ENCODE measurements at places on chromosomes 7 and 10.

DNA sequence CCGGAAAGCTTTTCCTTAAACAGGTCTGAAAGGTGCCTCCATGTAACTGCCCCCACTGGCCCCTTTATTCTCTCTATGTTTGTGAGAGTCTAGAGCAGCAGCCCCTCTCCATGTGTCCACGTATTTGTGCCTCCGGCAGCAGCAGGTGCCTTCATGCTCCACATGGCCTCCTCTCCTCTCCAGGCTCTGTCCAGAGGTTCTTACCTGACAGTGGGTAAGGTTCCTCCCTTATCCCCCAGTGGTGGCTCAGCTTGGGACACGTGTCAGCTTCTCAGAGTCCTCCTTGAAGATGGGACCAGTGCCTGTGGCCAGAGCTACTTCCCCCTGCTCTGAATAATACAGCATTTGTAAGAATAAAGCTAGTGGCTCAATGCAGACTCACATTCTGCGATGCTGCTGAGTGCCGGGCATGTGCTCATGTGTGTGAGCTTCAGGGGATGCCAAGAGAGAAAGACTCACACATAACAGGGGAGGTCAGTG is 7.9 kb downstream of the CALML3 start:
- DNase-seq = no peak

- DNase-seq = peak; percentile 5
Measured at GRCh38 chr7:142477079-142477651, 219.3 kb upstream of the PRSS58 start.

DNA sequence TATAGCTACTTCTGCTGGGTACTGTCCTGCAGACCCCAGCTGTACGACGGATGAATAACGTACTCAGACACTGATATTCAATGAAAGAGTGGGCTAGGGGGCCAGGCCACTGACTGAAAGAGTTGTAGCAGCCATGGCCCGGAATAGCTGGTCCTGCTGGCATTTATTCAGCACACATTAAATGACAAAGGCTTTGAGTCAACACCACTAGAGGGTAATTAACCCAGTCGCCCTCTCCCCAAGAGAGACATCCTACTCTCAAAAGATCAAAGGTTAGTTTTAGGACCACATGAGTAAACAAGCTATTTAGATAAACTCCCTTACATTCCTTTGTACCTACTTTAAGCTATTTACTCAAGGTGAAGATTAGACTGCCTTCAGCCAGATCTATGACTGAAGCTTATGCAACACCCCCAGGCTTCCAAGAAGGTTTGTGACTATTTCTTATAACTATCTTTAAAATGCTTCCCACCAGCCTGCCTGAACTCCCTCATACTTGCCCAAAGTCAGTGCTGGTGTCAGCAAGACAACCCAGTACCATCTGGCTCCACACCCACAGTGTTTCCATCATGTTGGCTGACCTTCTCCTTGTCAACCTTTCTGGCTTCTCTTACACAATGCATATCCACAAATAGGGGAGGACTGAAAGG is 629.1 kb downstream of the SORCS1 start:
- DNase-seq = no peak

DNA sequence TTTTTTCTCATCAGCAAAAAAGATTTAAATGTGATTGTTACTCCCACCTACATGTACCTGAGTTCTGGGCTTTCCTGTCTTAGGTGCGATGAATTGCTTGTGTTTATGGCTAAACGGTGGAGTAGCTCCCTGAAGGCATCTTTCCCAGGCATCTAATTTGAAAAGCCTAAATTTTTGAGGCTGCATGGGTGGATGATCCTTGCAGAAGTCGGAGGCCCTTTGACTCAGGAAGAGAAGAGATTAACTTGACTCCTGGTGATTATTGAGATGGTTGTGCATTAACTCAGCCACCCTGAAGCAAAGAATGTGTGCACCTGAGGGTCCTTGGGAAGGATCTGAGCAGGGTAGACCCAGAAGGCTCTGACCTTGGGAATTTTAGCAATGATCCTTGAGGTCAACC is 155.6 kb upstream of the SEMA3C start:
- no peak for DNase-seq

DNA sequence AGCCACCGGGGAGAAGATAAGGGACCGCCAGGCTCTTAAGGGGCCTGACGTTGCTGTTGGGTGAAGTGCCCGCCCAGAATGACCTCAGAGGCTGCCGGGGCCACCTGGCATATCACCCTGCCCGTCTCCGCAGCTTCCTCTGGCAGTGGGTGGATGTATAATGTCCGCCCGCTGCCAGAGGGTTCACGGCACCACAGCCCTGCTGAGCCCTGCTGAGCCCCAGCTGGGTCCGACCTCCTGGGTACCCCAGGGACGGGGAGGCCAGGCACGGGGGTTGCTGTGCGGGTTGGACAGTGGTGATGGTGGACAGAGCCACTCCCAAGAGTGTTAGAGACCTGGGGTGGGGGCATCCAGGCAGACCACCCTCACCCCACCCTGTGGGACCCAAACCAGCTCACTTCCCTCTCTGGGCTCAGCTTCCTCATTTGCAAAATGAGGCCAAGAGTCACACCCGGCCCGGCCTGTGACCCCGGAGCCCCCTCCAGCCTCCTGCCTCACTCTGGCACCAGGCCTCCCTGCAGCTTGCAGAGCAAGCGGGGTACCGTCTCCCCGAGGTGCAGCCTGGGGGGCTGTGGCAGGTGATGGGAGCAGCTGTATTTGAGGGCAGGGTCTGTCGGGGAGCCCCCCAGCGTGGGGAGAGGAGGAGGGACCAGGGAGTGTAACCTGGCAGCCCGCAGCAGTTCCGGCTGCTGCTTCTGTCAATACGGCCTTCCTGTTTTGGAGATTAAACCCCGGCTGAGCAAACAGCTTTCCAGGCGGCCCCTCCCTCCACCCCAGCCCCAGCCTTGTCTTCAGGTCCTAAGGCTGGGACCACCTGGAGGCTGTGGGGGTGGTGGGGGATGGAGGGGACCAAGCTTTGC is 8.4 kb upstream of the LFNG start:
- DNase-seq = no peak

- no peak for DNase-seq
Measured at GRCh38 chr7:47066976-47067614, 514.8 kb downstream of the TNS3 start.

GRCh38 chr7:48389977-48390376 is 218.7 kb downstream of the ABCA13 start:
- no peak for DNase-seq

GRCh38 chr7:144513334-144513733 is 109.8 kb upstream of the NOBOX start:
- no peak for DNase-seq

DNA sequence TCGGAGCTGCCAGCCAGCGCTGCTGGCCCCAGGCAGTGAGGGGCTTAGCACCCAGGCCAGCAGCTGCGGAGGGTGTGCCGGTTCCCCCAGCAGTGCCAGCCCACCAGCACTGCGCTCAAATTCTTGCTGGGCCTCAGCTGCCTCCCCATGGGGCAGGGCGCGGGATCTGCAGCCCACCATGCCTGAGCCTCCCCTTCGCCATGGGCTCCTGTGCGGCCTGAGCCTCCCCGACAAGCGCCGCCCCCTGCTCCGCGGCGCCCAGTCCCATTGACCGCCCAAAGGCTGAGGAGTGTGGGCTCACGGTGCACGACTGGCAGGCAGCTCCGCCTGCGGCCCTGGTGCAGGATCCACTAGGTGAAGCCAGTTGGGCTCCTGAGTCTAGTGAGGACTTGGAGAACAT is 525.0 kb downstream of the PTPRN2 start:
- no peak for DNase-seq

DNA sequence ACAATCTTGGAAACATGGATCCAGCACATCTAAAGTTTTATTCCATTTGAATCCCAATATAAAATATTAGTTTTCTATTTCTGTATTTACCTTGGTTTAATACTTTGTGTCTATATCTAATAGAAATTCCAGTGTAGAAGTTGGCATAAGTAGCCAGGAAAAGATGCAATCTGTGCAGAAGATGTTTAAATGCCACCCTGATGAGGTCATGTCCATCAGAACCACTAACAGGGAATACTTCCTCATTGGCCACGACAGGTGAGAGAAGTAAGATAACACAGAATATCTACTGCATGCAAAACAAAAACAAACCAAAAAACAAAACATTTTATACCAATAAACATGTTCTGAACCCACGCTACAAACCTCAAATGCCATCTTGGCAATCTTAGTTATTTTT is 15.7 kb downstream of the PLEKHS1 start:
- DNase-seq = no peak

GRCh38 chr7:32163896-32164295 is 93.7 kb upstream of the PDE1C start:
- DNase-seq = no peak

GRCh38 chr10:50629495-50630122 is 5.9 kb upstream of the SGMS1 start:
- no peak for DNase-seq

DNA sequence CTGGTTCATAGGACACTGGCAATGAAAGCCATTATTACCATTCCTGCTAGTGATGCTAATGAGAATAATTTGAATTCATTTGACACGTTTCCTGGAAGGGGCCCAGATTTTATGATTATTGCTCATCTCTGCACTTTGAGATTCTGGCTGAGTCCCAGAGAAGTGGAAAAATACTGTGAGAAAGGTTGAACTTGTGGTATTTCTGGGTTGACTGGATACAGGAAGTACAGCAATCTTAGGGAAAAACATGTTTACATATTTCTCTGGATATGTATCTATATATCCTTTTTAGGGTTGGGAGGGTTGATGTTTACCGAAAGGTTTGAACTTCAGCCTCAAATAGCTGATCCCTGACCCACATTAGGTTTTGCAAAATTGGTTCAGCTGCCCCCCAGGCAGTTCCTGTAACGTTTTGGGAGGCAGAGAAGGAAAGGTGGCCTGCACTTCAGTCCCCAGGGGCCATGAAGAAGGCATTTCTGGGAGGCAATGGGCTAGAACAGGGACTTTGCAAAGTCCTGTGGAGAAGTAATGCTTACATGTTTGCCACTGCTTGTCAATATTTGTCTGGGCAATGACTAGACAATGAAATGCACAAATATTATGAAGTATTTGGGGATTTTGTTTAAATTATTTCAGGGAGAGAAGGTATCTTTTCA is 253.7 kb upstream of the PITRM1 start:
- DNase-seq = no peak

DNA sequence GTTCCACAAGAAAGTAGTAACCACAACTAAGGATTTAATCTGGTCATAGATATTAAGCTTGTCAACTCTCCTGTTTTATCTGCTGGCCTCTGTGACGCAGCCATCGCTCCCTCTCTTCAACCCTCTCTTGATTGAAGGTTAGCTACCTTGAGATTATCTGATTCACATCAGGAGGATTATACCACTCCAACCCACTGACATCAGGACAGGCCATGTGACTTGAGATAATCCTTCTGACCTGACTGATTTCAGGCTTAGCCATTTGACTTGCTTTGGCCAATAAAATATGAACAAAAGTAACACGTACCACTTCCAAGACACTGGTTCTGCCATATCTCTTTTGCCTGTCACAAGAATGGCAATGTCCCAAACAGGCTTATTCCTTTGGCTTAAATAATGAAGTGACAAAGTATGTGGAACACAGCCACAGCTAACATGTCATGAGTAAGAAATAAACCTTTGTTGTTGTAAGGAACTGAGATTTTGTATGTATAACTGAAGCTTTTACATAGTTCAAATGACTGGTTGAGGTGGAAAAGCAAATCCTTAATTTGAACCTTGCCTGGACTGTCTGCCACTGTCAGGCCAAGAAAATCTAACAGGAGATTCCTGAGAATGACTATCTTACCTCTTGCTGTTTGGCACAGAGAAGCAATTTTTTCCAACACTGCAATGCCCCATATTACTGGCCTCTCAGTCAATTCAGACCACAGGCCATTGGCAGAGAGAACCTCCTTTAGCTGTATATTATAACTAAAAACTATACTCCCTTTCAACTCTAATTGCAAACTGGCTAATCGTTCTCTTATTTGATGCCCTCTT is 13.9 kb downstream of the ZNF438 start:
- DNase-seq = no peak

DNA sequence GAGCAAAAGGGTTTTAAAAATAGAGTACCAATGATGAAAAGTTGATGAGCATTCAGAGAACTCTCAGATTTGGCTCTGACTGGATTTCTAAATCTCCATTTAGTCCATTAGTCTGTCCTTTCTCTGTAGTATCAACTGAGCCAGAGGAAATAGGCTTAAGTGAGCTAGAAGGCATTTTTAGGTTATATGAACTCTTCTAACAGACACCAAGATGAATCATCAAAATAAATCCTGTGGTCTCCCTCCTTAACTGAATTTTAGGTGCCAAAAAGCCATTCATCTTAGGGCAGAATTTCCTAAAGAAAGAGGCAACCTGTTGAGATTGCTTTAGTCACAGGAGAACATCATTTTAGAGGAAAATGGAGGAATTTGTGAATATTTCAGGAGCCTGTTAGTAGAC is 305.1 kb downstream of the AUTS2 start:
- no peak for DNase-seq

GRCh38 chr10:112218960-112219359 is 35.4 kb upstream of the GPAM start:
- no peak for DNase-seq

DNA sequence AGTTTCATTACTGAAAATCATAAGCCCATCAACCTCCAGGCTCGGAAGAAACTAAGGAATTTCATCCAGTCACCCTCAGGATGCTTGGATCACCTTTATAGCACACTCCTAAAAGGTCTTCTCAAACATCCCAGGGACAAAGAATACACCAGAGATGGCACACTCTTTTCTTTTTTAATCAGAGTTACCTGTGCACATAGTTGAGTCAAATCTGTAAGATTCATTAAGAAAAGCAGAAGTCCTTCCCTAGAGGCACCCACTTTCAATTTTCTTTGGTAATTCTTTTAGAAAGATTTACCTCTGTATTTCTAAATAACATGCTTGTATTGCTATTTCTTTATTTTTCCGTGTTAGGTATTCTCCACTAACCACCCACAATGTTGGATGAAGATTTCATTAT is 50.6 kb upstream of the IL6 start:
- no peak for DNase-seq

DNA sequence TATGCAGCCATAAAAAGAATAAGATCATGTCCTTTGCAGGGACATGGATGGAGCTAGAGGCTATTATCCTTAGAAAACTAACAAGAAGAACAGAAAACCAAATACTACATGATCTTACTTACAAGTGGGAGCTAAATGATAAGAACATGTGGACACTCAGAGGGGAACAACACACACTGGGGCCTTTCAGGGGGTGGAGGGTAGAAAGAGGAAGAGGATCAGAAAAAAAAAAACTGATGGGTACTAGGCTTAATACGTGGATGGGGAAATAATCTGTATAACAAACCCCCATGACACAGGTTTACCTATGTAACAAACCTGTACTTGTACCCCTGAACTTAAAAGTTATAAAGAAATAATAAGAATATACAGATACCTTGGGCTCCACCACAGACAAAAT is 514.2 kb downstream of the ARL4A start:
- no peak for DNase-seq

GRCh38 chr7:111821046-111821445 is 258.8 kb upstream of the IMMP2L start:
- no peak for DNase-seq

DNA sequence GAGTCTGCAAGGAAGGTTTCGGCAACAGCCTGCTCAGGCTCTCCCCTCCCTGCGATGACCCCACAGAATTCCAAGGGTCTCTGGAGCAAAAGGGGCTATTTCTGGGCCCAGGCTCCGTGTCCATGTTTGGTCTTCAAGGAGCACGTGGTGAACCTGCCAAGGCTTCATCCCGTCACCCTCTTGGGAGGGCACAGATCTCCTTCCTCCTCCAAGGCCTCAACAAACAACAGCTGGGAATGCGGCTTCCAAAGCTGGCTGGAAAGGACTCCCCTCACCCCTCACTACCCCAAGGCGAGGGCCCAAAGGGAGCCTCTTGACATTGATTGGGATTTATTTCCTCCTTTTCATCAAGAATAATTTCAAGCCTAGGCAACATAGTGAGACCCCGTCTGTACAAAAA is 14.0 kb upstream of the KPNA7 start:
- no peak for DNase-seq

GRCh38 chr7:21044913-21045568 is 258.4 kb upstream of the SP8 start:
- DNase-seq = no peak

Measured in right forelimb (tissue), 1 donor.